Stimulated activated CD4-positive, alpha-beta T cell treated with anti-CD3 and anti-CD28 coated beads, Interleukin-15, amount 100 ng/mL, for 48 hours (primary cell): ENCODE measurements at places on chromosomes 3 and 15.

DNA sequence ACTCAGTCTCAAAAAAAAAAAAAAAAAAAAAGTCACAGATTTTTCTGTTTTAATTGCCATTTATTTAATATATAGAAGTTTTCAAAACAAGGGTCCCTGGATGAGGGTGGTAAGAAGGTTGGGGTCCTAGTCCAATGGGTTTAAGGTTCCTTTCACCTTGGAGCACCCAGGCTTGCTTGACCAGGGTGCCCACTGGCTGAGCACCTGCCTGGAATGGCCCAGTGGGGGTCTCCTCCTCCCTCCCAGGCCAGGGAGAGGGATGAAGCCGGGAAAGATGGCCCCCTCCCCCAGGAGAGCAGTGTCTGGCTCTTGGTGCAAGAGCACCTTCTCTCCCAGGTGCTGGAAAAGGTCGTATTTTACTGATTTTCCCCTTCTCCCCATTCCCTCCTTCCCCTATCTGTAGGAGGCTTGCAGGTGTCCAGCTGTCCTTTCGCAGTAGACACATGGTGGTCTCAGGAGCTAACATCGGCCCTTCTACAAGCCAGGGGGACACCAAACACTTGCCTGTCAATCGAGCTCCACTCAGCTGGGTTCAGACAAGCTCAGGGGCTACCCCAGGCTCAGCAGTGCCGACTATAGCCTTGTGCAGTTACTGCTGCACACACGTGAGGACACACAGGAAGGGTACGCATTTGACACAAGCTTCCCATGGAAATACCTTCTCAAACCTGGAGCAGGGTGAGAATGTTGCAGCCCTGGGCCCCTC is 112.3 kb upstream of the KLF13 start:
- no peak for DNase-seq

GRCh38 chr3:166661621-166662020 is 718.5 kb downstream of the ZBBX start:
- DNase-seq = no peak

- DNase-seq = no peak
Measured at GRCh38 chr3:118272991-118273390, 761.7 kb downstream of the IGSF11 start.

- no peak for DNase-seq
Measured at GRCh38 chr3:160210341-160210740, 14.9 kb upstream of the C3orf80 start.

DNA sequence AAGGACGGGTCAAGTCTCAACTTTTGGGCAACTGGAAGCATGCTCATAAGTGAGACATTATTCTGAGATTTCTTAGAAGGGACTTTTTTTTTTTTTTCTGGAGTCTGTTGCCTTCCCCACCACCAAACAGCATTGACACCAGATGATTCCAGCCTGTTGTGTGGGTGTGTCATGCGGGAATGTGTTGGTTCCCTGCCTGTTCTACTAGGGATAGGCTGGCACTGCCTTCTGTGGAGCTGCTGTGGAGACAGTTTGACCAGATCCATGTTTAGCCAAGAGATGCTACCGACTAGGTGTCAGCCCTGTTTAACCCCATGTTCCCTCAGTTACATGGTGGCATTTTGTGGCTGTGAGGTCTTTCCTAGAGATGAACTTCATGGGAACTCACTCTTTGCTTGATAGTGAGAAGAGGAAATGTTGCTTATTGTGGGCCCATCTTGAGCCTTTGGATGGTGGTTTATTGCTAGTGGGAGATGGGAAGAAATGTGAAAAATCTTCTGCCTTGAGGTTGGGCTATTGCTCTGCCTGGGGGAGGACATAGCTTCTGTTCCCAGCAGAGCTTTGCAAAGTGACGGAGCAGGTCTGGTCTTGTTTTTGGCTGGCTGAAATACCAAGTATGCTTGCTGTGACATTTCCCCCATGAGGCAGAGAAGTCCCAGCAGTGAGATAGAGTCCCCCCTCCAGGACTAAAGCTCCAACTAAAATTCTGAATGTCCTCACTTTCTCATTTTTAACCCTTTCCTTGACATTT is 31.3 kb downstream of the TRAK1 start:
- no peak for DNase-seq

DNA sequence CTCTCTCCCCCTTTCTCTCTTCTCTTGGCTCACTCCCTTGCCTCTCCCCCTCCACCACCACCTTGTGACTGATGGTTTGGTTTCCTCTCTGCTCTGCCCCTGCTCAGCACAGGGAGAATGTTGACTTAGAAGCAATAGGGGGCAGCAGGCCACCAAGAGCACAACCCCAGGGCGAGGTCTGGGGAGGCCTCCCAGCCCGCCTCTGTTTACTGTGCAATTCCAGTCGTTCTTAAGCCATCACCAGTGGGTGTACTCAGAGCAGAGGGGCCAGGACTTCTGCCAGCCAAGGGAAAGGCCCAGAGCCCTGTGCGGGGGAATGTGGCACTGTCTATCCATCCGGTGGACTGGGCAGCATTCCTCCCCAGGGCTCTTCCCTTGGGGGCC is 5.7 kb upstream of the APEH start:
- DNase-seq = no peak

DNA sequence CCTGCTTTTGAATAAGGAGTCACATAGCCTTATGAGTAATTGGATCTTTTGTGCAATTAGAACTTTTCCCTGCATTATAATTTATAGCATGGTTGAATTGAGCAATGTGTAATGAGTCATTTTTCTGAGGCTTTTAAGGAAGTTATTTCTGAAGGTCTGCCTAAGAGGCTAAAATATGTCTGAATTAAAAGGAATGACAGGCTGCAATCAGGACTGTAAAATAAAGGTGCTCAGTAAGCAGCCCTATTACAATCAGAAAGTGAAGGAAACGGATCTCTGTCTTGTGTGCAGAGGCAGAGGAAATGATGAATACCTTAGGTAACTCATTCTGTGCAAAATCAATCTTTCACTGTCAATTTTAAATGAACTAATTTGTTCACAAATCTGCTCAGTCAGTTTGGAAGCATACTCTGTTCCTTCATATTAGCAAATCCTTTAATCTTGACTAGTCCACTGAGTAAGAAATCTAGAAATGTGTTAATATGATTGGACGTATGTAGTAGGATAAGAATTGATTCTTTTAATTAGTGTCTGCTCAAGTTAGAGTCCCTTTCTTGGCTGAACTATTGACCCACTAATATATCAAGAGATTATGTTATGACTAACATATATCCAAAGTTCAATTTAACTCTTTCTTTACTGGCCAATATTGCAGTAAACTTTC is 290.1 kb downstream of the ZIC1 start:
- DNase-seq = no peak

DNA sequence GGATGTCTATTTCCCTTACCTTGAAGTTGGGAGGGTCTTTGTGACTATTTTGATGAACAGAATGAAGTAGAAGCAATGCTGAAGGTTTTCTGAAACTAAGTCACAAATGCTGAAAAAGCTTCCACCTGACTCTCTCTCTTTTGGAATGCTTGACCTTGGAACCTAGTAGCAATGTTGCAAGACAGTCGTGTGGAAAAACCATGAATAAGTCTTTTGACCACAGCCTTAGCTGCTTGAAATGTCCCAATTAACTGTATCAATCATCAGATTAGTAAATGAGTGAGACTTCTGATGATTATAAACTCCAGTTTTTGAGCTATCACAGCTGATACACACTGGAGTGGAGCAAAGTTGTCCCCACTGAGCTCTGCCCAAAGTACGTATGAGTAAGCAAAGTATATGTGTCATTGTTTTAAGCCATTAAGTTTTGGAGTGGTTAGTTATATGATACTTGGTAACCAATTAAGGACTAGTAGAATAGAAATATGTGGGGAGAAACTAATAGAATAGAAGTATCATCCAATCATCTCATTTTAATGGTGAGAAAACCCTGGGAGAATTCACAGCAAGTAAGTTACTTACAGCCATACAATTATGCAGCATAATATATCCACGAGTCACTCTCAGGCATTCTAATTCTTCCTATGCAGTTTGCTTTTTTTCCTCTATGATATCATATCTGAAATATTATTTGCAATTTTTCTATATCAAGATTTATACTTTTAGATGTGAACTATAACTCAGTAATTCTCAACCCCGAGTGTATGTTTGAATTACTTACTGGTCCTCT is 1010.6 kb downstream of the ROBO2 start:
- DNase-seq = no peak

GRCh38 chr3:175386630-175387029 is 527.5 kb downstream of the NAALADL2 start:
- no peak for DNase-seq

GRCh38 chr3:48558493-48559134 is 2.0 kb upstream of the PFKFB4 start:
- no peak for DNase-seq

GRCh38 chr15:62977952-62978811 is 64.4 kb upstream of the TPM1 start:
- no peak for DNase-seq

DNA sequence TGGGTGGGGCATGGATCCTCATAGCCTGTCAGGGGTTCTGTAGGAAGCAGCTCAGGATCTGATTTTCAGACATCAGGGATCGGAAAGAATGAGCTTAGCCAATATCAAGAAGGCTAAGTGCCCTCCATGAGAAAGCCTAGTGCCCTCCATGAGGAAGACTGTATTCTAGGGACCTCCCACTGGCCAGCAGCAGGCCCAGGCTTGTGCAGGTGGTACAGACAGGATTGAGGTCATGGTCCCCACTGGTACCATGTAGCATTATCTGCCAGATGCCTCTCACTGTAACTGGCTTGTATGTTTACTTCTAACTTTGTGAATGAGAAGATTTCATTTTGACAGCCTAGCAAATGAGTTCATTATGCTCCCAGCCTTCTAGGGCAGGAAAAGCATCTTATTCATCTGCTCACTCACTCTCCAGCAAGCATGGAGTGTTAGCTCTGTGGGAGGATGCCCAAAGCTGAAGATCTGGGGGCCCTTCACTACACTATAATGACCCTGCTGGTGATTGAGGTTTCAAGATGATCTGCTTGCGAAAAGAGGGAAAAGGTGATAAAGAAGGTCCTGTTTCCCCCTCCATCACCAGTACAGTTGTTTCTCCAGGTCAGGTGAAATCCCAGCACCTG is 7.5 kb downstream of the EPHB1 start:
- no peak for DNase-seq

- DNase-seq = no peak
Measured at GRCh38 chr3:14721126-14721864, 46.4 kb downstream of the C3orf20 start.

DNA sequence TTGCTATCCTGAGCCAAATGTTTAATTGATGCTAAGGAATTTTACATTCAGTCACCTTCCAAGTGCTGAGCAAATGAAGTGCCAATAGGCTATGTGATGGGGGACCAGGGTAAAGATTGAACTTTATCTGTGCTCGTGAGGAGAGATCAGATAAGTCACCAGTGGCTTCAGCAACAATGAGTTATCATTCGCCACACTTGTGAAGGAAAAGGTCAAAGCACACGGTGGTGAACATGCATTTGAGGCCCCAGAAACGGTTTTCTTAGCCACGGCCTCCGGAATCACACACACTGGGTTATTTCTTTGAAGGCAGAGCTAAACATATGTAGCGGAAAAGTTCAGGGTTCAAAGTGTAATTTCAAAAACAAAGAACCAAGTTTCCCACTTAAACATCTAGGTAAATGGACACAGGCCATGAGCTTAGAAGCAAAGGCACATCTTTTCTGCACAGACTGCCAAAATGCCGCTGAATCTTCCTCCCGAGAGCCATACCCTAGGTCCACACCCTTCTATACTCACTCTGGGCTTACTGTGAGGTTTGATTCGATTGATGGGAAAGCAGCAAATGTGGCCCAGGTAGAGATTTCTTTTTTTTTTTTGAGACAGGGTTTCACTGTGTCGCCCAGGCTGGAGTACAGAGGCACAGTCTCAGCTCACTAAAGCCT is 268.5 kb downstream of the SHQ1 start:
- DNase-seq = no peak

DNA sequence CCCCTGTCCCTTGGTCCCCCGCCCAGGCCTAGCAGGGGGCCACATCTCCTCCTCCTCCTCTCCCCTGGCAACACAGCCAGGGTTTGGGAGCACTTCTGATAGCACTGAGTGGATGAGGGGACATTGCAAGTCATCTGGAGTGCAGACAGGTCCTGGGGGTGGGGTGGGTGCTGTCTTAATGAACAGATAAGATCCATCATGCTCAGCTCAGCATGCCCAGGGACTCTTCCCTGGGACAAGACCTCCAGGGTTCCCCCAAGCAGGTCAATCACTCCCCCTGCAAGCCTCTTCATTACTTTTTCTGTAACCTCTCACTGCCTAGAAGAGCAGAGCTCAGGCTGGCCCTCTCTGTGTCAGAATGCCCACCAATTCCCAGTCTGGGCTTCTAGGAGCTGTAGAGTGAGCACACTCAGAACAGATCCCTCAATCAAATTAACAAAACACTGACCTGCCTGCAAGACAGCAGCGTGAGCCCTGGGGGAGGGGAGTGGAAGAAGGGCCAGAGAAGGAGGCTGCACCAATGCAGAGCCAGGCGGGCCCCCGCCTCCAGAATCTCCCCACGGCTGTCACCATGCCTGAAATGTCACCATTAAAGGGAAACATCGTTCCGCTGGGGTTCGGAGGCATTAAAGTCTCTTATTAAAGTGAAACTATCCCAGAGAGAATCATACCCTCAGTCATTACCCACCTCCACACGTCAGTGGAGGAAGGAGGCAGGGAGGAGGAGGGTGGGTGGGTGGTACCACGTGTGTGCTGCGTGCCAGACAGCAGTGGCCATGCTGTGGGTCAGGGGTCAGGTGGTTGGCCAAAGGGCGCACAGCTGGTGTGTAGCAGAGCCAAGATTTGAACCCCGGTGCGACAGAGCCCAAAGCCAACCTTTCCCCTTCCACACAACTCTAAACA is 114.7 kb upstream of the LINGO1 start:
- no peak for DNase-seq

DNA sequence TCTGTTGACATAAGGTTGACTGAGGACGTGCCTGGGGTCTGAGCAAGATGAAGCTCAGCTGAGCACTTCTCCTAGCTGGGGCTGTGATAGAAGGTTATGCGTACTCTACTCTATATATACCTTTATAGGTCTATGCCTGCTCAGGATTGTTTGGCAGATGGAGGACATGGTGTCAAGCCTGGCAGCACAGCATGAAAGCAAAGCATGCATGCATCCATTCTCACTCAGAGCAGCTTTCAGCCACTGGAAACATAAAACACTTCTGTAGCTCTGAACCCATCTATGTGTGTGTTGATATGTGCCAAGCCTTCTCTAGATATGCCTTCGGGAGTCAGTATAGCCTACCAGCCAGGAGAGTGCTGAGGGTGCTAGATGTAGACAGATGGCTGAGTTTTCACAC is 142.3 kb upstream of the NUDT16 start:
- no peak for DNase-seq

- no peak for DNase-seq
Measured at GRCh38 chr3:70224337-70224736, 88.1 kb downstream of the MDFIC2 start.

GRCh38 chr3:171508206-171508605 is 48.0 kb upstream of the TNIK start:
- no peak for DNase-seq

GRCh38 chr15:70505936-70506912 is 257.1 kb downstream of the UACA start:
- no peak for DNase-seq

DNA sequence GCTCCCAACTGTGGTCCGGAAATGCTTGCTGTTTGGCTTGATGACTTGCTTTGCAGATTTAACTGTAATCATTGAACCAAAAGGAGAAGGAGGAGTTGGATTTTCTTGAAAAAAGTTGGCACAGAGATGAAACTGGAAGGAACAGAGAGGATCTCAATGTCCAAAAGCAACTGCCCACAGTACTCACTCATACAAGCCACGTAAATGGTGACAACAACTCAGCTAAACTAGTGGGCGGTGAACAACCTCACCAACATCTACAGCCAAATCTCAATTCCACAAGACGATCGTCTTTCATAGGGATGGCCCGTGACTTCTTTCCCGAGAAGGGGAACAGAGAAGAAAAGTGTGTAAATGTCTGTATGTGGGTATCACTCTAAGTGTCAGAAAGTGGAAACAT is 48.1 kb downstream of the MYO5C start:
- DNase-seq = no peak
